Heart left ventricle (tissue), 16 donors: ENCODE measurements at places on chromosomes 12 and 14. TPM values are rescaled to one million over a fixed set of nuclear protein-coding genes. Genes with fewer than 3 reads are reported as not detected.

The WSCD2 gene
- not detected for total RNA-seq

The ARHGEF40 gene
- 18.5 TPM for total RNA-seq

DNA sequence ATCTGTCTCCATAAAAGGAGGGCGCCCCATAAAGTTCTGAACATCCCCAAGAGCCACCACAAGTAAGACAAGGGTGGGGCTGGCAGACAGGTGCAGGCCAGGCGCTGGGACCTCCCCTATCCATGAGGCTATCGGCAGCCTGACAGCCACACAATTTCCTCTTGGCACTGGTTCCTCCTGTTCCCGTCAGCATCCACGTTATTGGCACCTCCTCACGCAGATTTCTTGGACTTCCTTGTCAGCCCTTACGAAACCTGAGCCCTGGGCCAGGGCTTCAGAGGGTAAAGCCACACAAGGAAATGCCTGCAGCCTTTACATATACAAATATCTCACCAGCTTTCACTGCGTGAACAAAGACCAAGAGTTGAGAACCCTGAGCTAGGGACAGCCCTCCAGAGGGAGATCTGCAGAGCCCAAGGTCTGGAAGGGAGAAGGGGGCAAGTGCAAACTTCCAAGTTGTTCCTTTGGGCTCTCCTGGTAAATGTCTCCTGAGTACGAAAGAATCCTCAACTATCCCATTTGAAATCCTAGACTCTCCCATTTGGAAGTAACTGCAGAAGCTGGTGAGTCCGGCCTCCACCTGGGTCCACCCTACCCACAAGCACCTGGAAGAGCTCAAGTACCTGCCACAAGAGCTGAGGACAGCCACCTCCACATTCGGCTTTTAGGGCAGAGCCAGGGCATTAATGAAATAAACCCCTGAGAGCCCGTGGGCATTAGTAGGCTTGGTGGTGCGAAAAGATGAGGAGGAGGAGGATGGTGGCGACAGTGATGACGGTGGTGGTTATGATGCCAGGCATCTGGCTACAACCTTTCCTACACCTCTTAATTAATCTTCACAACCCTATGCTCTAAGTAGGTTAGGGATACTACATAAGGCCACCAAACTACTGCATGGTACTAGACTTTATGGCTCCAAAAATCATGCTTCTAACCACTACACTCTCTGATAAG, 5.5 kb upstream of the TC2N start:
- DNase-seq = peak; percentile 75

GRCh38 chr14:87756661-87757060, 236.3 kb downstream of the GALC start:
- DNase-seq = no peak

GRCh38 chr12:29563071-29563470, 65.6 kb upstream of the OVCH1 start:
- DNase-seq = no peak
